ENCODE measurements at places on chromosomes 3 and 15.
A peak's percentile ranks its signal among the peaks of the same experiment; 100 is the strongest.

DNA sequence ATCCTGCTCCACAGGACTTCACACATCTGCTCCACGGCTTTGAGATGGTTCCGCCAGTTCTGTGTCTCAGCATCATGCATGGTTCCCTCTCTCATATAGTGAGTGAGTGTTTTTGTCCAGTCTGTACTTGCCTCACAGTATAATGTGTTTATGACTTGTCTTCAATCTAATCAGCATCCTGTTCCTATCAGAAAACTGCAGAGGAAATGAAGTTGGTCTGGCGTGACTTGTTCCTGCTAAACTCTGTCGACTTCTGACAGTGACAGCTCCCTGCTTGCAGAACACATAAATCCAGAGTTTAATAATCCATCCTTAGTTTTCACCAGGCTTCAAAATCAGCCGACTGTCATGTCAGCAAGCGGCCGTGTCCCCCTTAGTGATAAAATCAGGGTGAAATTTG lies 222.3 kb downstream of the SLCO3A1 start:
- no peak for DNase-seq

DNA sequence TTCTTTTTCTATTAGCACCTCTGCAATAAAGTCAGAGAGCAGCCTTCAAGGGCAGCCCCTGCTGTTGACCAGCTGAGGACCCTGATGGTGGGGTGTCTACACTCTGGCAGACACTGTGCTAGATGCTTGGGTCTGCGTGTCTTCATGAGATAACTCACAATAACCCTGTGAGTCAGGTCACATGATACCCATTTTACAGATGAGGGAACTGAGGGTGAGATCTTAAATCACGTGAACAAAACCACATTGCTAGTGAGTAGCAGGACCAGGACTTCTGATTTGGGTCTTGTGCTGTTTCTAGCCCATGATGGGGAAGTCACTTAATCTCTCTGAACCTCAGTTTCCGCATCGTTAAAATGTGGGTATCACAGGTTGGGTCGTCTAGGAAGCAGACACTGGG lies 118.5 kb upstream of the LIPC start:
- DNase-seq = no peak

DNA sequence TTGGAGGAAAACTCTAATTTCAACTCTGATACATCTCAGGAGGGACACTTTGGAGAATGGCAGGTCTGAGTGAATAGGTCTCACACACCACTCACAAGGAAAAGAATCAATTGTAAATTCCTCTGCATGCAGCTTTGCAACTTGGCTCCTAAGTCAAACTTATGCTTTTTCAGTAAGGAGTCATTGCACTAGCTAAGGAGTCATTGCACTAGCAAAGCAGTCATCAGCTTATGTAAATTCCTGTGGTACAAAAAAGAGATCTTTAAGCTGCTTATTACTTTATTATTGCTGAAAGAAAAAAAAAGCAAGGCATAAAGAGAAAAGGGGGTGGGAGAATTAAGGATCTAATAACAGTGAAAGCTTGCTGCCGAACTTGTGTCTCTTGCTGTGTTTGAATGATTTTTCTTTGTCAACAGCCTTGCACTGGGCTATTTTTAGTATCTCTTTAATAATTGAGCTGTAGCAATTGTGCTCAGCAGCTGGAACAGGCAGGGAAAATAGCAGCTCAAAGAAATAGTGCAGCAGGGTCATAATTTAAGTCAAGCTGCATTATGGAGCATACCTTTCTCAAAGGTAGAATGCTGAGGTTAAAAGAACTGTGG lies 154.3 kb upstream of the ARPP21 start:
- DNase-seq = no peak

DNA sequence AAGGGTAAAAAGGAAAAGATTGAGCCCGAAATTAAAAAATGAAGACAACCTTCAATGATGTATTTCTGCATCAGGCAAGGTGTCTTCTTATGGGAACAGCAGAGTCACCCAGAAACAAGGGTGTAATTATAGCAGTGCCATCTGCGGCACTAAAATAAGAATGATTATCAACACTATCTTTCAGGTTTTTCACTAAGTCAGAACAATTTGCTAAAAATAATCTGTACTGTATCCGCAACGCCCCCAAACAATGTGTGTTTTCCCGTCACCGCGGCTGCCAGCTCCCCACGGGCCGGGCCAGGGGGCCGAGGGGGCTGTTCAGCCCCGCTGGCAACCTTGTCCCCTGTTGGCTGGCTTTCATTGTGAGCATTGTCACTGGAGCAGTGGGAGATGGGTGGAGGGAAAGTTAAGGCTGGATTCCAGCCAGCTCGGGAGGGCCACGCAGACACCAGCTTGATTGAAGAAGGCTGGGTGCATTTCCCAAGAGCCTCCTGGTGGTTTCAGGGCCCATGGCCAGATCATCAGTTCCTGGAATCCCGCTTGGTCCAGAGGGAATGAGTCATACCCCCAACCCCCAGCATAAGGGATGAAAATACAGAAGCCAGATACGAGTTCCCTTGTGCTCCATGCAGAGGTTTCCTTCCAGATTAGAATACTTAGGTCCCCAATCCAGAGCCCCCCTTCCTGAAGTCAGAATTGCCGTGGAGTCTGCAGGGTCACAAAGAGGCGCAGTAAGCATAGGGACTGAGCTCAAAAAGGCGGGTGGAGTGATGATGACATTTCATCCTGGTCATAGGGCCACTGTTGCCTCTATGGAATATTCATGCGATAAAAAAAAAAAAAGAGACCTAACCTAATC lies 90.2 kb upstream of the KLF13 start:
- DNase-seq = peak; percentile 36
